ENCODE measurements at places on chromosomes 6 and 20. TPM values are rescaled to one million over a fixed set of nuclear protein-coding genes. Genes with fewer than 3 reads are reported as not detected.

DNA sequence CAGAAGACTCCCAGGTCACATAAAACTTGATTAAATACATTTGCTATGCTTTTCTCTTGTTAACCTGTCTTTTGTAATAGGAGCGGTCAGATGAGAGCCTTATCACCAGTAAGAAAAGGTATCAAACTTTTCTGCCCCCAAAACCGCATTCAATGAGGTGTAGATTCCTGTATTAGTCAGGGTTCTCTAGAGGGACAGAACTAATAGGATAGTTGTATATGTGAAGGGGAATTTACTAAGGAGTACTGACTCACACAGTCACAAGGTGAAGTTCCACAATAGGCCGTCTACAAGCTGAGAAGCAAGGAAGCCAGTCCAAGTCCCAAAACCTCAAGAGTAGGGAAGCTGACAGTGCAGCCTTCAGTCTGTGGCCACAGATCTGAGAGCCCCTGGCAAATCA, 32.7 kb downstream of the PTPRK start:
- H3K4me1 ChIP-seq: peaks cover 5% of the 10 kb centered on the region
- H3K36me3 ChIP-seq: no peaks in the 10 kb centered on the region
- no peak overlapping the region for H3K4me3 ChIP-seq
- H3K27me3 ChIP-seq: no peaks in the 10 kb centered on the region
- peak; percentile 85 for DNase-seq

GRCh38 chr6:148221196-148221979, 121.2 kb upstream of the SASH1 start:
- no peak overlapping the region for H3K4me3 ChIP-seq
- no peaks in the 10 kb centered on the region for H3K27me3 ChIP-seq
- H3K4me1 ChIP-seq: peaks cover 13% of the 10 kb centered on the region
- no peak overlapping the region for H3K27ac ChIP-seq
- peak; percentile 24 for DNase-seq

Gene ENTPD6
- total RNA-seq: 61.1 TPM

Gene MCHR2
- total RNA-seq: not detected

Gene AVP
- not detected for total RNA-seq

- 0 out of 2 replicates have a peak, but pooled peaks cover 3% of the 10 kb centered on the region for H3K36me3 ChIP-seq
- no peaks in the 10 kb centered on the region for H3K27me3 ChIP-seq
- H3K4me1 ChIP-seq: peaks cover 3% of the 10 kb centered on the region
- H3K27ac ChIP-seq: no peak overlapping the region
Measured at GRCh38 chr6:80170433-80170832, 64.0 kb downstream of the BCKDHB start.

GRCh38 chr6:124494956-124495664, 467.1 kb upstream of the RNF217 start:
- DNase-seq: no peak
- no peak overlapping the region for H3K27ac ChIP-seq
- no peak overlapping the region for H3K4me3 ChIP-seq
- H3K27me3 ChIP-seq: no peaks in the 10 kb centered on the region

DNA sequence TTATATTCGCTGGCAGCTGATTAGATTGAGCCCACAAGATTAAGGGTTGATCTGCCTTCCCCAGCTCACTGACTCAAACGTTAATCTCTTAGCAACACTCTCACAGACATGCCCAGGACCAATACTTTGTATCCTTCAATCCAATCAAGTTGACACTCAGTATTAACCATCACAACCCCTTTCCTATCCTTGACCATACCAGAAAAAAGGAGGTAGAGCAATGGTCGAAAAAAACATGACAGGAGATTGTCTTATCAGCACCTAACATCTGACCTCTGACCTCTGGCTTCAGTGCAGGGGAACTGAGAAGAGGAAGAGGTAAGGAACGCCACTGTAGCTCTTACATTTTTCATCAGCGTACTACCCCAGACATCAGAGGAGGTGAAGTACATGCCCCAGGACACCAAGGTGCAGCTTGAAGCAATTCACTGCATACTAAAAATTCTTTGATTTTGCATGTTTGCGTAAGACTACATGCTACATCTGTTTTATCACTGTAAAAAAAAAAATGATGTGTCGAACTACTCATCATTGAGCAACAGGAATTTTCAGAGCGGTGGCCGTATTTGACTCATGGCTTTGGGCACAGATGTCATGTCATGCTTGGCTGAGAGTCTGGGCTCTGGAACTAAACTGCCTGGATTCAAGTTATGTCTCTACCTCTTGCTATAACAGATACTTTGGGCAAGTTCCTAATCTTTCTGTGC, 188.0 kb upstream of the TAB2 start:
- H3K27ac ChIP-seq: no peak overlapping the region
- no peaks in the 10 kb centered on the region for H3K36me3 ChIP-seq
- H3K4me3 ChIP-seq: no peak overlapping the region
- peak; percentile 65 for DNase-seq
- H3K4me1 ChIP-seq: peaks cover 6% of the 10 kb centered on the region

- peaks cover 9% of the 10 kb centered on the region for H3K36me3 ChIP-seq
- DNase-seq: no peak
- no peaks in the 10 kb centered on the region for H3K27me3 ChIP-seq
- no peak overlapping the region for H3K4me3 ChIP-seq
Measured at GRCh38 chr6:609905-610304, 47.0 kb downstream of the HUS1B start.

DNA sequence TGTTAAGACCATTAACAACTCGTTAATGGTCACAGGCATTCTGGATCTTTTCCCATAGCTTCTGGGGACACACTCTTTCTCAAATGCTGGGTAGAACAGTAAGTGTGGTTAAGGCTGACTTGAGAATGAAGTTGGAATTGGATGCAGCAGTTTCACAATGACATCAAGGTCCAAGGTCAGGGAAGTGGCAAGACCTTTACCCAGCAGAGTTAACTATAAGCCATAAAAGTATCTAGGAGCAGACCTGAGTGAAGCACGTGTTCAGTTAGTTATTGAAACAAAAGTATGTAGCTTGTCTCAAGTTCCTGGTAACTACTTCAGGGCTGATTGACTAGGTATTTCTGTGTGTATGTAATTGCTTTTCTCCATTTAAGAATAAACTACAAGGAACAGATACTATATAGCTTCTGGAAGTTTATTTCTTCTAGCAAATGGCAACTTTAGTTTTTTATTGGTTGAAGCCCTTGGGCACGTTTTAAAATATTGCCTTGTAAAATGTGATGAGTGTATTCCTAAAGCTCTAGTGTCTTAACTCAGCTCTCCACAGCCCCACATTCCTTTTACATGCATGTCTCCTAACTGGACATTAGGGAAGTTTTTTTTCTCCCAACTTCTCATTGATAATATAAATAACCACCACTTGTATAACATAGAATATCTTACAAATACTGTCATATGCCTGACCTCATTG, 479.0 kb upstream of the CITED2 start:
- H3K4me1 ChIP-seq: peaks cover 11% of the 10 kb centered on the region
- H3K27ac ChIP-seq: peak overlapping the region; percentile 19
- no peaks in the 10 kb centered on the region for H3K36me3 ChIP-seq
- DNase-seq: peak; percentile 87
- no peak overlapping the region for H3K4me3 ChIP-seq
- H3K27me3 ChIP-seq: no peaks in the 10 kb centered on the region

GRCh38 chr6:33977606-33978411, 168.1 kb downstream of the GRM4 start:
- H3K27ac ChIP-seq: no peak overlapping the region
- DNase-seq: no peak
- no peaks in the 10 kb centered on the region for H3K36me3 ChIP-seq

DNA sequence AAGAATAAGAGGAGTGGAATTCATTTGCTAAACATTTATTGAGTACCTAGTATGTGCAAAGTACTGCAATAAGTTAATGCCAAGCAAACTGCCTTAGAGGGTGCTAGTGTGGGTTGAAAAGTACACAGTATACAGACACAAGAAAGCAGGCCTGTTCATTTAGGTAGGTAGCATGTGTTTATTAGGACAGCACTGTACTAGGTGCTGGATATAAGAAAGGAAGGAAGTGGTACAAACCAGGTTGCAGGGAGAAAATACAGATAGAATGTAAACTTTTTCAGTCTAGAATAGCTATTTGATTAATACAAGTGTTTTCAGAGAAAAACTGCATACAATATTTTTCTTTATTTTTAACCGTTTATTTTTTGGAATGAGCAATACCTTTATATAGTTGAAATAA, 68.1 kb downstream of the PHF20 start:
- no peak for DNase-seq
- peaks cover 17% of the 10 kb centered on the region for H3K36me3 ChIP-seq
- no peak overlapping the region for H3K27ac ChIP-seq
- no peak overlapping the region for H3K4me3 ChIP-seq
- no peaks in the 10 kb centered on the region for H3K27me3 ChIP-seq

- H3K4me3 ChIP-seq: peak overlapping the region; percentile 94
- H3K27me3 ChIP-seq: no peaks in the 10 kb centered on the region
- no peak for DNase-seq
- H3K36me3 ChIP-seq: no peaks in the 10 kb centered on the region
- peaks cover 3% of the 10 kb centered on the region for H3K4me1 ChIP-seq
Measured at GRCh38 chr6:13710552-13711323, 897 bp downstream of the RANBP9 start.

Gene ANKRD6
- 0.28 TPM for total RNA-seq

GRCh38 chr20:16689906-16690305, 39.9 kb upstream of the SNRPB2 start:
- H3K27ac ChIP-seq: no peak overlapping the region
- no peak for DNase-seq
- no peaks in the 10 kb centered on the region for H3K27me3 ChIP-seq
- H3K4me3 ChIP-seq: no peak overlapping the region
- H3K4me1 ChIP-seq: no peaks in the 10 kb centered on the region
